Stimulated activated CD4-positive, alpha-beta T cell treated with anti-CD3 and anti-CD28 coated beads, TNF-alpha, amount 100 ng/mL, for 48 hours (primary cell): ENCODE measurements at places on chromosomes 13 and 19.

DNA sequence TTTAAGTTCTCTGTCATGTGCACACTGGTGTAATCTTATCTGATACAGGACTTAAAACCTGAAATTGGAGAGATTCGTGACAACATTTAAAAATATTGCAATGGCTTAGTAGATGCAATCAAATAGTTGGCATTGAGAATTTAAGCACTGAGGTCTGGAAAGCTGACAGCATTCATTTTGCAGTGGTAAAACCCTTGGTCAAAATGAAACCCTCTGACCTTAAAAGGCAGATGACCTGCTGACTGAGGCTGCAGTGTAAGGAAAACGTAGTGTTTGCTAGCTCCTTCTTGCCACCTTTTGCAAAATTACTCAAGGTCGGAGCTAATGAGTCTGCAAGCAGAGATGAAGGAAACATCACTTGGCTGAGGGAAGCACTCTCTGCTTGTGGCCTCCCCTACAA lies 150.6 kb downstream of the KCTD12 start:
- DNase-seq, result no peak

DNA sequence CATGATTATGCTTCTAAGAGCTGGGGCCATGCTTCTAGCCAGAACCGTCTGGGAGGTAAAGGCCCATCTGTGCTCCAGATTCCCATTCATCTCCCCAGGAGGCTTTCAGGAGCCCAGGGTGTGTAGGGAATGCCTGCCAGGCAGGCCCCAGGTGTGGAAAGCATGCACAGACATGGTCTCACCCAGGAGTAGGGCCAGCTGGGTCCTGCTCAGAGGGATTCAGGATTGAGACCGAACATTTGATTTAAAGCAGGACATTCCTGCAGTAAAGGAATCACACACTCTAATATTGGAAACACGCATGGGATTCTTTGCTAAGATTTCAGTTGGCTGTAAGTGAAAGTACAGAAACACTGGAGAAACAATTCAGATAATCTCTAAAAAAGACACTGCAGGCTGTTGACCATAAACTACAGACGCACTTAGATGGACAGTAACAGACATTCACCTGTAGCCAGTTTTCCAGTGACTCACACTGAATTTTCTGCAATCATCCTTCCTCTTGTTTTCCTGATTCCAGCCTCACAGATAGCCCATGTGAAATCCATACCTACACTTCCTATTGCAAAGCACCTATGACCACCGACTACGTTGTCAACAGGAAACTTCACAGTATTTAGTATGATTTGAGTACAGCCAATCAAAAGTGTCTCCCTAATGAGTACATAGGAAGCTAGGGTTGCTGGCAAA lies 257.8 kb downstream of the TBC1D4 start:
- no peak for DNase-seq

GRCh38 chr13:113666951-113667701 lies at the start of gene GRK1:
GRK1 (plus strand) TSS chr13:113667219; CDS start chr13:113667387, 168 bp downstream.
- no peak for DNase-seq

GRCh38 chr19:5623397-5624017 lies 624 bp downstream of the SAFB start:
- DNase-seq, result no peak

- DNase-seq, result no peak
Observed at GRCh38 chr19:1230783-1231489, 6.9 kb downstream of the CBARP start.
